ENCODE measurements at places on chromosomes 5 and 9.

GRCh38 chr5:4387290-4387689, 752.8 kb upstream of the ADAMTS16 start:
- no peak for DNase-seq

GRCh38 chr5:78845470-78845869, 139.6 kb downstream of the ARSB start:
- DNase-seq = no peak

DNA sequence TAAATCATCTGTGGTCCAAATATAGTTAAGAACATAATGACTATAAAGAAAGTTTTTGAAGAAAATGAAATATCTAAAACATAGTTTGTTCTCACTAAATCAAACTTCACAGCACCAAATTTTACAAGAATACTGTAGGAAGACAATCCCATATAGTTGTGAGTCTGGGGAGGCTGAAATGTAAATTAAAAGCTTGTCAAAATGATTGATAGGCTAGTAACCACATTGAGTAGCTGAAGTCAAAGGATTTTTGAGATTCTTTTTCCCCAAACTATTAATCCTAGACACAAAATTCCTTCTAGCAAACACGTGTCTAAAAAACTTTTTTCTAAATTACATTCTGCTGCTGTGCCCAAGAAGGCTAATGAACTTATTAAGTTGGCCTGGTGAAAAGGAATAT, 13.0 kb downstream of the BHMT start:
- no peak for DNase-seq

DNA sequence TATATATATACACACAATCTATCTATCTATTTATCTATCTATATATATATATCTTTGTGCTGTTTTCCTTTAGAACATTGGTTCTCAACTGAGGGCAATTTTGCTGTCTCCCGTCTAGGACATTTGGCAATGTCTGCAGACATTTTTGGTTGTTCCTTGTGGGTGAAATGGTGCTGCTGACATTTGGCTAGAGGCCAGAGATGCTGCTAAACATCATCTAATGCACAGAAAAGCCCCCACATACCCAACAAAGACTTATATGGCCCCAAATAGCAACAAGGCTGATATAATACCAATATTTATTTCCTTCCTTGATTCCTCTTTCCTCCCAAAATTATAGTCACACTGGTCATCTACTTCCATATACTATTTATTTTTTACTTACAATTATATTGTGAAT, 197.5 kb downstream of the TRPM3 start:
- no peak for DNase-seq

DNA sequence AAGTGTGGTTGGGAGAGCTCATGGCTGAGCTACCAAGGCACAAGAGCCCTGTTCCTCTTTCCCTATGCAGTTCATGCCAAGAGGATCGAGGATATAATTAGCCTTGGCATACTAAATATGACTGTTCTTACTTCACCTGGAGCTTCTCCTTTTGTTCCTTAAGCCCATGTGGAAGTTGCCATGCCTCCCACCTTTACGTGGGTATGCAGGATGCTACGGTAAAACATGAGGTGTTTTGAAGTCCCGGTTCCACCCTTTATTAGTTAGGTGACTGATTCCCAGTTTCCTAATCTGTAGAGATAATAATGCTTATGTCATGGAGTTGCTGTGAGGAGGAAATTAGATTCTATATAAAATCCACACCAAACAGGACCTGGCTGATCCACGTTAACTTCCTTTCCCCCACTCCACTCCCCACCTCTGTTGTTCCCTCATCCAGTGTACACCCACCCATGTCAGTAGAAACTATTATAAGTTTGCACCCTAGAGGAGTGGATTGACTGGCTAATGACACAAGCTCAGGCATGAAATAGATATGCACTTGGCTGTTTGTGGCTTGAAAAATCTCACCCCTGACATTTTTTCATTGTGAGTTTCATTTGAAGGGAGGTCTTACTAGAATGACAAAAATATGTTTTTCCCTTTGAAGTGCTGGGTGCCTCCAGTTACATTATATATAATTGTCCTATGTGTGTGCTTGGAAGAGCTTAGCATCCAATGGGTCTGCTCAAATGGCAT, 36.8 kb upstream of the SHOC1 start:
- no peak for DNase-seq

- DNase-seq = no peak
Measured at GRCh38 chr5:146794326-146795029, 84.1 kb downstream of the PPP2R2B start.

DNA sequence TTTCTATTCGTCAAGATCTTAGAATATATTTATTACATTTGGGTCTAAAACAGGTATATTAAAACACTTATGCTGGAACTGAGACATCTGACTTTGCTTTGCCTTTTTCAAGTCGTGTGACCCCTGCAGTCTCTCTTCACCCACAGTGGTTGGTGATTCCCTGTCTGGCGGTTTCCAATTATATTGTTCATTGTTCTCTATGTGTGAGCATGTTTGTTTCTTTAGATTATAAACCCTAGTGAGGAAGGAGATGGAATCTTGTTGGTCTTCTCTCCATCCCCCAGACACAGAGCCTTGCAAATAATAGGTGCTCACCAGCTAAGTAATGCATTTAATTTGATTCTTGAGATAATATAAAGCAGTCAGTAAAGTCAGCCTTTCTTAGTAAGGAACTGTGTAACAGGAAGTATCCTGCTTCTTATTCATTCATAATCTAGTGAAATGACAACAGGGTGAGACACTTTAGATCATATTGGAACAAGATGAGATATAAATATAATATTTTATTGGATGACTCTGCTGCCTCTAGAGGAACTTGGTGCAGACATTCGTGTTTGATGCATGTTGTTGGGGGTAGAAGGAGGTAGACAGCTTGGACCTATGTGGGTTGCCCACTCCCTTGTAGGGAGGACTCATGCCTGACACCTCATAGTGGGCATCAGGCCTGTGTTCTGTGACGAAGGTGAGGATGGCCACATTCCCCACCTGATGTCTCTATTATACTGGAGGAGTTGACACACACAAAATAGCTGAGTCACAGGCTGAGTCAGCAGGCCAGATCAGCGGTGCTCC, 88.1 kb downstream of the FGF1 start:
- DNase-seq = no peak

- no peak for DNase-seq
Measured at GRCh38 chr9:71363286-71363961, 242.0 kb upstream of the TRPM3 start.

DNA sequence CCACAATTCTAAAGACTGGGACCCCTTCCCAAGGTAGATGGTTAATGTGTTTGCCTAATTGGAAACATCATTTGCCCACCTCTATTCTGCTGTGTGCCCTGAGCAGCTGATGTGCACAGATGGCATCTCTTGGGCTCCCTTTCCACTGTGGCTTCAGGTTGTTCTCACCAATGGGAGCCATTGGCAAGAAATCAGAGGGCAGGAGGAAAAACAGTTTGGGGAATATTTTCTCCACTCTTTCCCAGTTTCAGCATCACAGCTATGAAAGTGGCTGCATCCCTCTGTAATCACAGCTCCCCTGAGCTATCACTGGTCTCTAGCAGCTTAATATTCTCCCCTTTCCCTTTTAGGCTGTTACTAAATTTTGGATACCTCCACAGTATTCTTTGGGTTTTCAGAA, 911.6 kb upstream of the SEMA6A start:
- no peak for DNase-seq

DNA sequence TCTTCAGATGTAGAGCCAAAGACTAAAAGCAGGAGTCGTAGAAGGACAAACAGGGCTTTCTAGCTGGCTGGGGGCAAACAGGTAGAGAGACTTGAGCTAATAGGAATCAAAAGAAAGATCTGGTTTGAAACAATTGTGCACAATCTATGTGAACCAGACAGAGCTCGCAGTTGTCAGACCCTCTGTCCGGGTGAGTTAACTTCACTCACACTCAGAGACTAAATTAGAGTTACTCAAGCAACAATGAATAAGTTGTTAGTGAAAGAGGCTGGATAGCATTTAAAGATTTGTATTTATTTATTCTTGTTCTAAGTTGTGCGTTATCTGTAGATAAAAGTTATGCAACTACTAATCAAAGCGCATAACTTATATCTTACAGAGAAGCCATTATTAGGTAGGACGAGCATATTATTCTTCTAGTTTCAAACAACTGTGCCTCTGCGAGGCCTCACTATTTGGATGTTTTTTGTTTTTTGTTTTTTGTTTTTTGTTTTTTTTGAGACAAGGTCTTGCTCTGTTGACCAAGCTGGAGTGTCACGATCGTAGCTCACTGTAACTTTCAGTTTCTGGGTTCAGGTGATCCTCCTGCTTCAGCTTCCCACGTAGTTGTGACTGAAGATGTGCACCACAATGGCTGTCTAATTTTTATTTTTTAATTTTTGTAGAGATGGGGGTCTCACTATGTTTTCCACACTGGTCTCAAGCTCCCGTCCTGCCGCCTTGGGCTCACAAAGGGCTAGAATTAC, 13.2 kb upstream of the LNPEP start:
- DNase-seq = no peak
